ENCODE measurements at places on chromosomes 6 and 20. TPM values are rescaled to one million over a fixed set of nuclear protein-coding genes. Genes with fewer than 3 reads are reported as not detected.

AVP gene
- total RNA-seq: not detected

GRCh38 chr6:11208267-11208666 lies 24.2 kb downstream of the NEDD9 start:
- DNase-seq: no peak
- H3K27ac ChIP-seq: no peak overlapping the region
- H3K4me1 ChIP-seq: no peaks in the 10 kb centered on the region
- H3K27me3 ChIP-seq: no peaks in the 10 kb centered on the region
- H3K4me3 ChIP-seq: no peak overlapping the region

GRCh38 chr20:1509237-1509636 lies 18.0 kb upstream of the SIRPB2 start:
- no peak overlapping the region for H3K27ac ChIP-seq
- H3K36me3 ChIP-seq: no peaks in the 10 kb centered on the region
- no peaks in the 10 kb centered on the region for H3K27me3 ChIP-seq
- H3K4me3 ChIP-seq: no peak overlapping the region
- no peak for DNase-seq
- H3K4me1 ChIP-seq: no peaks in the 10 kb centered on the region

CGA gene
- not detected for total RNA-seq

DNA sequence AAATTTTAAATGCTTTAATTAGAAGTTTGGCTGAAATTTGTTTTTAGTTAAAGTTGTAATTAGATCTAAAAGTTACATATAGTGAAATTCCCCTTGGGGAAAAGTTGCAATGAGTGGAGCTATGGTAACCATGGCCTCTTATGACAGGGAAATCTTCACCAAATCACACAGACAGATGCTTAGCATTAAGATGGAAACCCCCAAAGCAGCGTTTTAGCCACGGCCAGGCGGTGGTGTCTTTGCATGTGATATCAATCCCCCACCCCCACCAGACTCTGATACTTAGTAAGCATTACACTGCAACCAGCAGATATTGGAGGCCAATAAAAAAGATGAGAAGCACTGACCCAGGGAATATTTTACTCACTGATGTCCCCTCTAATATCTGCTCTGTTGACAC lies 75.7 kb downstream of the REPS1 start:
- H3K36me3 ChIP-seq: peaks cover 61% of the 10 kb centered on the region
- H3K27me3 ChIP-seq: no peaks in the 10 kb centered on the region
- H3K4me1 ChIP-seq: no peaks in the 10 kb centered on the region
- no peak overlapping the region for H3K27ac ChIP-seq
- no peak overlapping the region for H3K4me3 ChIP-seq

- no peaks in the 10 kb centered on the region for H3K4me1 ChIP-seq
- H3K36me3 ChIP-seq: no peaks in the 10 kb centered on the region
- H3K27me3 ChIP-seq: no peaks in the 10 kb centered on the region
- H3K4me3 ChIP-seq: no peak overlapping the region
Observed at GRCh38 chr20:62042025-62042820, 23.5 kb downstream of the TAF4 start.

ADGRF5 gene
- total RNA-seq: 4.5 TPM

Measured in pancreas (tissue), 10 donors.